ENCODE measurements at places on chromosomes 1 and 21. TPM values are rescaled to one million over a fixed set of nuclear protein-coding genes. Genes with fewer than 3 reads are reported as not detected.

DNA sequence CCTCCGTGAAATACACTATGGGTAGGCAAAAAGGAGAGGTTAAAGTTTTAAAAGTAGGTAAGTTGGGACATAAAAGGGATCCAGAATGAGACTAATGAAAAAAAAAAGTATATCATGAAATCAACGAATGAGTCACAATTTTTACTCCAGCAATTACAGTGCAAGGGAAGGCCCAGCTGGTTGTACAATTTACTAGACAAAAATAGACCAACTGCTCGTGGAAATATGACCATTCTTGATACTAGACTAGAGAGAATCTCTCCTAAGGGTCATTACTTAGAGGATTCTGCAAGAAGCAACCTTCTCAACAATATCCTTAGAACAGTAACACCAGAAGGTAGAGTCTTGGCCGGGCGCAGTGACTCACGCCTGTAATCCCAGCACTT lies 55.1 kb upstream of the EFHD2 start:
- DNase-seq, result no peak

GRCh38 chr21:16421007-16421406 lies 691.2 kb downstream of the USP25 start:
- peak; percentile 9 for DNase-seq

GRCh38 chr1:1596493-1597274 lies 3.3 kb downstream of the FNDC10 start:
- DNase-seq, result no peak

GRCh38 chr1:111272081-111272480 lies 18.6 kb upstream of the CHIA start:
- DNase-seq, result no peak

DNA sequence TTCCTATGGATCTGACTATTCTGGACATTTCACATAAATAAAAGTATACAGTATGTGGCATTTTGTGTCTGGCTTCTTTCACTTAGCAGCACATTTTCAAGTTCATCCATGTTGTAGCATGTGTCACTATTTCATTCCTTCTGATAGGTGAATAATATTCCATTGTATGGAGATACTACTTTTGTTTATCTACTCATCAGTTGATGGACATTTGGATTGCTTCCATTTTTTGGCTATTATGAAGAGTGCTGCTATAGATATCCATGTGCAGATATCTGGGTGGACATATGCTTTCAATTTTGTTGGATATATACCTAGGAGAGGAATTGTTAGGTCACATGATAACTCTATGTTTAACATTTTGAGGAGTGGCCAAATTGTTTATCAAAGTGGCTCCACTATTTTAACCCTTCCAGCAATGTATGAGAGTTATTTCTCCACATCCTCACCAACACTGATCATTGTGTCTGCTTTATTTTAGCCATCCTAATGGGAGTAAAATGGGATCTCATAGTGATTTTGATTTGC lies 21.9 kb upstream of the MEF2D start:
- DNase-seq, result no peak

GRCh38 chr1:3500265-3500835 lies 45.9 kb downstream of the ARHGEF16 start:
- no peak for DNase-seq

- DNase-seq, result no peak
Measured at GRCh38 chr1:160789051-160789701, 6.8 kb upstream of the LY9 start.

DNA sequence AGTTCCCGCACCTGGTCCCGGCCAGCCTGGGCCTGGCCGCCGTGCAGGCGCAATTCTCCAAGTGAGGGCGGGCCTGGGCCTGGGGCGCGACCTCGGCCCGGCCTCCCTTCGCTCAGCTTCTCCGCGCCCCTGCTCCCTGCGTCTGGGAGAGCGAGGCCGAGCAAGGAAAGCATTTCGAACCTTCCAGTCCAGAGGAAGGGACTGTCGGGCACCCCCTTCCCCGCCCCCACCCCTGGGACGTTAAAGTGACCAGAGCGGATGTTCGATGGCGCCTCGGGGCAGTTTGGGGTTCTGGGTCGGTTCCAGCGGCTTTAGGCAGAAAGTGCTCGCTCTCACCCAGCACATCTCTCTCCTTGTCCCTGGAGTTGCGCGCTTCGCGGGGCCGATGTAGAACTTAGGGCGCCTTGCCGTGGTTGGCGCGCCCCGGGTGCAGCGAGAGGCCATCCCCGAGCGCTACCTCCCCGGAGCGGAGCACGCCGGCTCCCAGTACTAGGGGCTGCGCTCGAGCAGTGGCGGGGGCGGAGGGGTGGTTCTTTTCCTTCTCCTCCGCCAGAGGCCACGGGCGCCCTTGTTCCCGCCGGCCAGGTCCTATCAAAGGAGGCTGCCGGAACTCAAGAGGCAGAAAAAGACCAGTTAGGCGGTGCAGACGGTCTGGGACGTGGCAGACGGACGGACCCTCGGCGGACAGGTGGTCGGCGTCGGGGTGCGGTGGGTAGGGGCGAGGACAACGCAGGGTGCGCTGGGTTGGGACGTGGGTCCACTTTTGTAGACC lies 1.2 kb downstream of the OLIG1 start:
- DNase-seq, result peak; percentile 10

GRCh38 chr1:39001516-39002421 lies 10.7 kb downstream of the AKIRIN1 start:
- DNase-seq, result no peak

- DNase-seq, result no peak
Measured at GRCh38 chr1:96474985-96475743, 246.4 kb upstream of the PTBP2 start.

DNA sequence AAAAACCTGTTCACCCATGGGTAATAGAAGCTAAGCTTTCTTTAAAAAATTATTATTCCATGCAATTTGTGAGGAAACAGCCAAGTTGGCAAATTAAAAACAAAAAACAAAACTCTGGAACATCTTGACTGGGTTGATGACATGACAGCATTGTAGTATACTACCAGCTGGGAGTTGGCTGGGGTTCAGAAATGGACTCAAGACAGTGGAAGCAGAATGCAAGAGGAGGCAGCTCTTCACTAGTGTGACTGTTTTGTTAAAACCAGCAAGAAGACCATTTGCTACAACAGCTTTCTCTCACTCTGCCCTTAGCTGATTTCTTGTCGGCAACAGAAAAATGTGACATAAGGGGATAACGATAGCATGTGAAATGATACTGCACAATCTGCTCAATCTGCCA lies 1298.9 kb upstream of the ADGRL4 start:
- DNase-seq, result no peak

GRCh38 chr1:201937624-201938213 lies 8.6 kb downstream of the LMOD1 start:
- DNase-seq, result peak; percentile 64

DNA sequence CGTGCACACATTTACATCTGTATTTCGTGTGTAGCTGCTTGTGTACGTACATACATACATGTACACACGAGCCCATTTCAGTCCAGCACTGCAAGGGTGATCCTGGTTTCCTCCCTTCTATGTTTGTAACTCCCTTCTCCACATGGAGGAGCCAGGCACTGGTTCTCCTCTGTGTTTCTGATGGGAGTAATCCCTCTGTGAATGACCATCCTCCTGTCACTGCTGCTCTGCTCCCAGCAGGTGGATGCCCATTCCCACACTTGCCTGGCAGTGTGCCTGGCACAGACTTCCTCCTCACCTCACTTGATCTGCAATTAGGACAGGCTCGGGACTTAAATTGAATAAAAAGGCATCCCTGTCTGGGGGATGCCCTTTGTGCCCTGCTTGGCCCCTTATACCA lies 37.1 kb downstream of the TRAPPC10 start:
- DNase-seq, result peak; percentile 7

DNA sequence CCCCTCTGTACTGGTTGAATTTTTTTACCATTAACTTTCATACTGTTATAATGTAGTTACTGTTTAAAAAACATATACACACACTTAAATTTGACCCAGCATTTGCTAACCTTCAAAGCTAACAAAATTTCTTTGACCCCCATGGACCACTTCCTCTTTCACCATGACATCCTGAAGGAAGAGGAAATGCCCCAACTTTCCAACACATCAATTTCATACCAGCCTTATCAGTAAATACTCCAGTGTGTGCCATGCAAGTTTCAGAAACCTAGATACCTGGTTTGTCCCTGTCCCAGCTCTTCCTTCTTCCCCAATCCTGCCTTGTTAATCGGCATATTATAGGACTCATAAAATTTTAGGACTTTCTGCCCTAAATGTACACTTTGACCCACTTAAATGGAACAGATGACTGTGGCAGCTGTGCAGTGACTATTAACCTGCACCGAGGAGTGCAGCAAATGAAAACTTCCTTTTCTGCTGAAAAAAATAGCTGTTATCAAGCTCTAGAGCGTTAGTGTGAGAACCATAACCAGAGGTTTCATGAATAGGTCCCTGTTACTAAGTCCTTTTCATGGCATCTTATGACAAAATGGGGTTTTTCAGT lies 54.1 kb downstream of the DTL start:
- DNase-seq, result no peak

DNA sequence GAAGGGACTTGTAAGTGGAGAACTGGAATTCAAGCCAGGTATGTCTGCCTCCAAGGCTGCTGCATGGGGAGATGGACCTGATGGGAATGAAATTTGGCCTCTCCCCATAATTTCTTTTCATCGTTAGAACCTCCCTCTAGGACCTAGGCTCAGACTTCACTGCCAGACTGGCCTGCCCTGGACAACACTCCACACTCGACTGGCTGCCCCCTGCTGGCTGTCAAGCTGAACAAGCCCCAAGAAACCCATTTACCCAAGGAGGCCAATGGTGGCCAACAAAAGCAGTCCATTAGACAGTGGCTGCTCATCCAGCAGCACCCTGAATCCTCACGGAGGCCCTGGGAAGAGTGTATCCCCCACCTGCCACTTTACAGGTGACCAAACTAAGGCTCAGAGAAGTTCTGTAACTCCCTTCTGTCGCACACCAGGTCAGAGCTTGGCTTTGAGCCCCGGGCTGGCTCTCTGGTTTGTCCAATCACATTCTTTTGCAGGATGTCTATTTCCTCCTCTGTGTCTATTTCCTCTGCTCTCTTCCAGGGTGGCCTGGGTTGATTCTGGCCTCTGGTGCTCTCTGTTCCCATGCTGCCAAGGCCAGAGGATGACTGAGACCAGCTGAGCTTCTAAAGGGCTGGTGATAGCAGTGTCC lies 3.8 kb downstream of the RNF186 start:
- DNase-seq, result peak; percentile 66

GRCh38 chr1:3772715-3773571 lies at the start of gene SMIM1:
Gene SMIM1 (plus strand): TSS chr1:3772749. CDS start chr1:3775374, 2,625 bp downstream.
- no peak for DNase-seq

- DNase-seq, result peak; percentile 15
Measured at GRCh38 chr1:235720544-235720943, 71.0 kb upstream of the GNG4 start.

DNA sequence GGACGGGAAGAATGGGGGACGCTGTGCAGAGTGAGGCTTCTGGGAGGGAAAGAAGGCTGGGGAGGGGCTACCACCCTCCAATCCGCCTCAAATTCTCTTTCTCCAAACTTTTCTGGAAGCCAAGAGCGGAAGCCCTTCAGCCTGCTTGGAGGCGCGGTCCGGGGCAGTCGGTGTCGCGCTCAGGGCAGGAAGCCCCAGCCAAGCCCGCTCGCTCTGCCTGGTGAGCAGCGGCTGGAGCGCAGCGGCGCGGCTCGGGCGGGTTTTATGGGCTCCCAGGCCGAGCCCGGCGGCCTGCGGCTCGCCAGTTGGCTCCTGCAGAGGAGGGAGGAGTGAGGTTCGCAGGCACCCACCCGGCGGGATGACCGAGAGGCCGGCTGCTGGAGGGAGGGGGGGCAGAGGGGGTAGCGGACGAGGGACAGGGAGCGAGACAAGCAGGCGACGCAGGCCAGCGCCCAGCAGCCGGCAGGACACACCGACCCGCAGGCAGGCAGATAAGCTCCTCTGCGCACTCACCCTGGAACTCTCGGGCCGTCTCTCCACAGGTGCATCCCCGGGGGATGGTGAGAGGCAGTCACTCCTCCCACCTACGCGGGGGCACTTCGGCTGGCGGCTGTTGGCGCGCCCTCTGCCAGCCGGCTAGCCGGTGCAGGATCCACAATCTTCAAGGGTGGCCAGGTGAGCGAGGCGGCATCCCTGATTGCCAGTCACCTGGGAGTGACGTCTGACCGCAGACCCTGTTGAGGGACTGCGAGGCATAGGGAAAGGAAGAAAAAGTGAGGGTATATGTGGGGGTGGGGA lies at the start of gene AVPR1B:
TSS of gene AVPR1B (minus strand) at position 238 of the 798 bp plus-strand sequence. CDS start 498 bp downstream, outside the sequence.
- peak; percentile 50 for DNase-seq

DNA sequence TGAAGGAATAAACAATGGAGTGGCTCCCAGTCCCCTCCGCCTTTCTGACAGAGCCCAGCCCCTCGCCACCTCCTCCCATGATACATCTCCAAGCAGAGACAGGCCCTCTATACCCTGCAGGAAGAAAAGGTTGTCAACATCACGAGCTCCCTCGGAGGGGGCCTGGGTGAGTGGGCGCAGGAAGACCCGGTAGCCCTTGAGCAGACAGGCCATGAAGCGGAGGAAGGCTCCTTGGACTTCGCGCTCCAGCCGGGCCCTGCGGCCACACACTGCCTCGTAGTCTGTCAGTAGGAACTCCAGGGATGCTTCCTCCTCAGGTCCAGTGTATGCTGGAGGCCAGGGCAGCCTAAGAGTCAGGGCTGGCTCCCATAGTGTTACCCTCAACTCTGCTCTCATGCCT lies 7.0 kb downstream of the DENND4B start:
- no peak for DNase-seq

DNA sequence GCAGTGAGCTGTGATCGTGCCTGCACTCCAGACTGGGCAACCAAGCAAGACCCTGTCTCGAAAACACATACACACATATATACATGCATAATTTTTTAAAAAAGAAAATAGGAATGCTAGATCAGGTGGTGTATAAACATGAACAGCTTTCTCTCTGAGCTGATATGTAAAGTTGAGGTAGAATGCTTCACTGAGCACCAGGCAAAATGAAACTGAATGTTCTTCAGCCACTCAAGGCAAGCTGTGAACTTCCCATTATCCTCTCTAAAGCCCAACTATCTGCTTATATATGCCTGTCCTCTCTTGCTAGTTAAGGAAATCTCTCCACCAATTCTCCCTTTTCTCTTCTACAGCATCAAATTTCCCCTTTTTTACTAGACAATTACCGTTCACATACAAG lies 93.0 kb downstream of the NUF2 start:
- no peak for DNase-seq

PLA2G2D gene
- total RNA-seq, result not detected

ALPL gene
- total RNA-seq, result 0.19 TPM

VAMP4 gene
- 6.7 TPM for total RNA-seq
